ENCODE measurements at places on chromosomes 3 and 15.
A peak's percentile ranks its signal among the peaks of the same experiment; 100 is the strongest.

DNA sequence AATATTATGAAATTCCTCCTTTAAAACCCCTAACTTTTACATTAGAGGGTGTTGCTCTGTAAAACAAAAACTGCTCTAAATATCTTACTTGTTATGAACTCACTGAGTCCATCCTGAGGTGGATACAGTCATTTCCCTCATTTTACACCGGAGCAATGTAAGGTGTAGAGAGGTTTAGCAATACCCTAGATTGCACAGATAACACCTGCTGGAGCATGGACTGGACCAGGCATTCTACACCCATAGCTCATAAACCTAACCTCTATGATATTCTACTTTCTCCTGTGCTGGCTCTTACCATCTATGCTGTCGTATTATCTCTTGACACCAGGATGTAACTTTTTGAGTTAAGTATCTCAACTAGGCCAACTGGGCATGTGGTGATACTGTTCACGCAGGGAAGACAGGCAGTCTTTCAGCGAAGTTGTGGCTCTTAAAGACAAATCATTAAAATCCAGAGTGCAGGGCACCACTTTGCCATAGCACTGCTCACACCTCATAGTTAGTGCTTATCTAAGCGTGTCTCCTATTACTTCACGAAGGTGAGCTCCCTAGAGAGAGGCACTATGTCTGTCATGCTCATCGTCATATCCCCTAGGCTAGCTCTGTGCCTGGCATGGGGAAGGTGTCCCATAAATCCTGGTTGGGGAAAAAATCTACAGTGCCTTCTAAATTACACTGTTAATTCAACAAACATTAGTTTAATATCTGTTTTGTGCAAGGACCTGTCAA is 100.1 kb upstream of the SLC2A2 start:
- no peak for DNase-seq

- DNase-seq: no peak
These were observed 58.1 kb downstream of the DCBLD2 start for GRCh38 chr3:98843266-98843959.

DNA sequence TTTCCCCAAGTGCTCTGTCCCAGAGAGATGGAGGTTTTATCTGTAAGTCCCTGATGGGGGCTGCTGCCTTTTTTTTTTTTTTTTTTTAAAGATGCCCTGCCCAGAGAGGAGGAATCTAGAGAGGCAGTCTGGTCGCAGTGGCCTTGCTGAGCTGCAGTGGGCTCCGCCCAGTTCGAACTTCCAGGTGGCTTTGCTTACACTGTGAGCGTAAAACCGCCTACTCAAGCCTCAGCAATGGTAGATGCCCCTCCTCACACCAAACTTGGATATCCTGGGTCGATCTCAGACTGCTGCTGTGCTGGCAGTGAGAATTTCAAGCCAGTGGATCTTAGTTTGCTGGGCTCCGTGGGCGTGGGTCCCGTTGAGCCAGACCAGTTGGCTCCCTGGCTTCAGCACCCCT is 51.6 kb downstream of the SLC2A2 start:
- no peak for DNase-seq

- no peak for DNase-seq
These were observed 363.3 kb downstream of the SLC9A9 start for GRCh38 chr3:143484846-143485512.

GRCh38 chr15:99414755-99415731 is 150.7 kb upstream of the MEF2A start:
- DNase-seq: peak; percentile 79
